Panc1 (cell line): ENCODE measurements at places on chromosomes 2 and 18.

GRCh38 chr2:232325324-232326273, 53.0 kb upstream of the ALPP start:
- no peak for DNase-seq

- peak; percentile 27 for DNase-seq
Measured at GRCh38 chr18:36757081-36757480, 71.7 kb downstream of the TPGS2 start.

GRCh38 chr2:46125798-46126197, 171.4 kb upstream of the EPAS1 start:
- no peak for DNase-seq

DNA sequence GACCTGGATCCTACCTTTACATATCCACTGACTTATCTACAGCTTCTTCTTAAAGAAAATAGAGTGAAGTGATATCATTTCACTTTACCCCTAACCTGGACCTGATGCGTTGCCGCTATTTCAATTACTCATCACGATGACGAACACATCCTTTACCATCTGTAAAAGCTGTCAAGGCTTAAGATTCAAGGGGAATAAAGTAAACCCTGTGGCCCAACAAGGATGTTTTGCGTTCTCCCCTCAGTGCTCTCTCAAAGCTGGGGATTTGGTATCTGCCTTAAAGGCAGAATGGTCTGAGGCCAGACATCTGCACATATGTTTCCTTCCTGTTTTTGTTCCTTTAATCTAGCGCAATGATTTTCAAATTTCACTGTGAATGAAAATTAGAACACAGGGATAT, 100.1 kb upstream of the KLF7 start:
- no peak for DNase-seq

- DNase-seq: no peak
Measured at GRCh38 chr2:7437716-7438632, 520.8 kb downstream of the RNF144A start.

DNA sequence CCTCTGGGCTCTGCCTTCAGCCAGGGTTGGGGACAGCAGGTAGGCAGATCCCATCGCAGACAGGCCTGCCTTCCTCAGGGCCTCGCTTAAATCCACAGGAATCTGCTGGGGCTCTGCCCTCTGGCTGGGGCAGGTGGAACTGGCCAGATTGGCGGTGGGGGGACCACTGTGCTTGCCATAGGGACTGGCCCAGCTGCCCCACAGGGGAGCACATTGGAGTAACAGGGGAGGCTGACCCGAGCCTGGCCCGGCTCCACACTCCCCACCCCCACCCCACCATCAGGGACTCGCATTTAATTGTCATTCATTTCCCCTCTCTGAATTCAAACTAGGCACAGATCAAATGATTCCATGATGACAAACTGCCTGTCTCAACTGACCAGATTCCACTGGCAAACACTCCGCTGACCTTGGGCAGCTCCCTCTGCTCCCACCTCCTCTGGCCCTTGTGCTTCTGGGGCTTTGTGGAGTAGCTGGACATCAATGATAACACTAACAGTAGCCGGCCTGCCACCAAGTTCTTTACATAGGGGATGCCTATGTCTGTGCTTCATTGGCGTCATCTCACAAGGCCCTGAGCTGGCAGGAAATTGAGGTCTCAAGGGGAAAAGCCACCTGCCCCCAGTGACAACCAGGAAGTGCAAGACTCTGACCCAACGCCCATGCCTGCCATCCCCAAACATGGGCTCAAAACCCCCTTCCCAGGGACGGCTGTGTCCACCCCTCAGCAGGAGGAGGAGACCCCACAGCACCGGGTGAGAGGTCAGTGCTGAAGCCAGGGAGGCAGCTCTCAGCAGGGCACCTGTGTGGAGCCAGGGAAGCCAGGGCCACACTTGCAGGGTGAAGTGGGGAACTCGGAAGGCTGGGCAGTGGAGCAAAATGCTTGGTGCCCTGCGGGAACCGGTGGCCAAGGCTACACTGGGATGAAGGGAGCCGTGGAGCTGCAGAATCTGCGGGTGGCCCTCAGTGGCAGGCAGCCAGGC, 2.1 kb upstream of the B3GNT7 start:
- no peak for DNase-seq
